ENCODE measurements at places on chromosomes 12 and 14.

DNA sequence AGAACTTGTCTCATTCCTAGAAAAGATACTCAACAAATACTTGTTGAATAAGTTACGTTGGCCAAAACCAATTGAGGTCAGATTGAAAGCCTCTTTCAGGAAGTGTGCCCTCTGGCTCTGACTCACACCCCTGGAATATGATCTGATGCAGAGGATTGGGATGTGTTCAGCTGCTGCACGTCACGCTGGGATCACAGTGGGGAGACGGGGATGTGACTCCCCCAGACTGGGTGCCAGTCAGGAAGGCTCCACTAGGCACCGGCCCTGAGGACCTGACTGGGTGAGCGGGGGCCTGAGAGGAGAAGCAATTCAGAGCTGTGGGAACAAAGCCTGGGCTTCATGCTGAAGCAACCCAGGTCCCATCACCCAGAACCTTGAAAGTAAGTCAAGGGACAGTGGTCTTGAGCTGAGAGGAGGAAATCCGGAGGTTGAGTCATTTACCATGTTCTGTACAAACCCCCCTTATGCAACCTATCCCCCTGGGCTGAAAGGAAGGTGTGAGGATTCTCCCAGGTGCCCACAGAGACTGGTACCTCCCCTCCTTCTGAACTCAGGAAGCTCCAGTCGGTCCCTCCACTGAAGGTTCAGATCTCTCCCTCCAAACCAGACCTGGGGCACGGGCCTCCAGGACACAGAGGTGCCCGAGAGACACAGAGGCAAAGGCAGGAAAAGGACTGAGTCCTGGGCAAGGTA is 3.9 kb downstream of the CEBPE start:
- DNase-seq, result no peak

DNA sequence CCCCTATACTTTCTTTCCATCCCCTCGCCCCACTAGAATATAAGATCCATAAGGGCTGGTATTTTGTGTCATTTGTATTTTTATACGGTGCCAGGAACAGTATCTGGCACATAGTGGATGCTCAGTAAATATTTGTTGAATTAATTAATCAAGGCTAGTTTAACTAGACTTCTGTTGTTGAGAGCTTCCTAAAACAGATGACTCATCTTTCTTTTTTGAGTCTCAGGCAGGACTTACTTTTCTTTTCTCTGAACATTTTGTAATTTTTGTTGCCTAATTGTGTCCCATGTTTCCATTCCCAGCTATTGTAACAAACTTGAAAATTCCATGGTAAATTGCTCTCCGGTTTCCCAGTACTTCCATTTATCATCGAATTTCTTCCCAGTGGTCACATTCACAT is 16.7 kb downstream of the STK38L start:
- no peak for DNase-seq

DNA sequence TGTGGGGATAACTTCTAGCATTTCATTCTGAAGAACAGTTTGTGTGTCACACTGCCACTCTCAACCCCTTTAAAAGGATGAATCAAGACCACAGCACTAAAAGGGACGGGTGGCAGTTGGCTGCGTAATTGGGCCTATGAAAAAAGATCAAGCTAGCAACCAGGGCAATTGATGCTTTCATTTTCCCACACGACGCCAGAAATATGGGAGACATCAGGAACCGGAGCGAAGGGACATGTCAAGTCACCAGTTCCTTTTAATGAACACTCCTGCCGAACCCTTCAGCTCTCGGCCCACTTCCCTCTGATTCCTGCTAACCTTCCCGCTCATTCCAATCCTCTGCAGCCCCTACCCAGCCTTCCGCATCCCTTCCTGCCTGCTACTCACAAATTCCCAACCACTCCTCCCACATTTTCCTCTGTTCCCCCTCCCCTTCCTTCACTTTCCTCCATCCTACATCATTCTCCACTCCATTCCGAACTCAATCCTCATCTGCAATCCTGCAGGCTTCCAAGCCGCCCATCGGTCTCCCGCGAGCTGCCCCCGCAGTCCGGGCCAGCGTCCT is 753 bp downstream of the CSRNP2 start:
- peak; percentile 31 for DNase-seq

GRCh38 chr12:104566244-104566993 is 109.7 kb downstream of the CHST11 start:
- DNase-seq, result no peak

DNA sequence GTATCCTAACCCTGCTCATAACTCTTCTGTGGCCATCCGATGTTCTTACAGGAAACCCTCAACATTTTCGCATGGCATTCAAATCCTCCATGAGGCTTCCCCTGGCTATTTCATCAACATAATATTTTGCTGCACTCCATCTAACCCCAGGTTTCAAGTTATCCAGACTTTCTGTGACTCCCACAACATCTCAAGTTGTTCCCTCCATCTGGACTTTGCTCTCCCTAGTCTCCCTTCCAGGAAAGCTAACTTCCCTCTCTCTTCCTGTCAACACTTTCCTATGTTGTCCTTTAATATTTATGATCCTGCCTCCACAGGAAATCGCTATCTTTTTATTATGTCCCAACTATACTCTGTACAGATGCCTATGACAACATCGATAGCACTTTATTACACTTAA is 146.1 kb downstream of the METTL25 start:
- no peak for DNase-seq

DNA sequence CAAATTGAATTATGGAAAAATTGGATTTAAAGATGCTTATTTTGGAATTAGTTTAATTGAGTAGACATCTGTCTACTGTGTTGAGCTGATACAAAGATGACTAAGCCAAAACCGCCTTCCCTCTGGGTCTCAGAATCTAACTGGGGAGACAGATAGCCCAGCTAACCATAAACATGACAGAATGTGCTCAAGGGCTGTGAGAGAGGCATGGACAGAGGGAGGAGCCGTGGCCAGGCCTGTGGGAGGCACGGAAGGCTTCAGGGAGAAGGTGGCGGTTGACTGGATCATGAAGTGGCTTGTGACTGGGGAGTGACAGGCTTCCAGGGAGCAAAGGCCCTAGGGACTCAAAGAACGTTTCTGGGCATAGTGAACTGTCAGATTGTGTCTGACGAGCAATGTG is 74.6 kb downstream of the DACT1 start:
- DNase-seq, result no peak

DNA sequence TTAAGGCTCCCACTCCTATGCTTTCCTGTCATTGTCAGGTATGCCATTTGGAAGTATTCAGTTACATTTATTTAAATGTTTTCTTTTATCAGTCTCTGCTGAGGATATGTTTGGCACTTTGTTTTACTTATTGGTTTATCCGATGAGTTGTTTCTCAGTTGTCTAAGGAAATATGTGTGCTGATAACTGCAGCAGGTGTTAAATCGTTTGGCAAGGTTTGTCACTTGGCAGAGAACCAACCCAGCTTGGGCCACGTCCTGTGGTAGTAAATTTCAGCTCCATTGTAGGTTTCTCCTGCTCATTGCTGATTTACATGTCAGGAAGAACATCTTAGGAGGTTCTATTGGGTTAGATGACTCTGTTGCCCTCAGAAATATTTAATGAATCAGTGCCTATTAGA is 22.0 kb upstream of the MGST1 start:
- no peak for DNase-seq

- DNase-seq, result peak; percentile 47
Measured at GRCh38 chr14:55129428-55130195, 560 bp downstream of the LGALS3 start.

GRCh38 chr14:29016050-29016900 is 249.7 kb downstream of the FOXG1 start:
- DNase-seq, result no peak

GRCh38 chr14:86954623-86955022 is 1038.4 kb downstream of the GALC start:
- DNase-seq, result no peak

DNA sequence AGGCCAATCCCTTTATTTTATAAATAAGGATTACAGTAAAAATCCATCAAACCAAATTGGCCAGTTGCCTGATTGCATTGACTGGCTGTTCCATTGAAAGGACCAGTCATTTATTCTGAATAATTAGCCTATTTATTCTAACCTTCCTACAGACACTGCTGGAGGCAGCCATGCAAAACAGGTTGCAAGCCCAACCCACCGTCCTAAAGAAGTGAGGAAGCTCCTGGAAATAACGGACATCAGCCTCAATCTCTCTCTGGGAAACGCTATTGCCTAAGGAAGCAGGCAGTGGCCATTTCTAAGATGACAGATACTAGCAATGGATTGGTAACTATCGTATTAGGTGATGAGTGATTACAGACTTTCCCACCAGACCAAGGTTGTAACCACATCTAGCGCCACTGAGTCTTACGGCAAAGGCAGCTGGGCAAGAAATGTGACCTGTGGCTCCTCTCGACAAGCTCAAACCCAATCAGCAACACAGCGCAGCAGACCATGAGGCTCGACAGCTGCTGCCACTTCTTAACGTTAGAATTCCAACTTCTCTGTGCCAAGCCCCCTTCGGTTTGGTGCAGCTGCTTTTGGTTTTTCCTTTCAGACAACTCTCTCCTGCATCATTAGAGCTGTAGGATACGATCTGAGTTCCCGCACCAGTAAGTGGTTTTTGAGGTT is 134.2 kb downstream of the KCNK10 start:
- no peak for DNase-seq

Data from CD4-positive, alpha-beta T cell treated with Interleukin-1 beta for 1 hour (primary cell).